ENCODE measurements at places on chromosomes 1 and 21.

DNA sequence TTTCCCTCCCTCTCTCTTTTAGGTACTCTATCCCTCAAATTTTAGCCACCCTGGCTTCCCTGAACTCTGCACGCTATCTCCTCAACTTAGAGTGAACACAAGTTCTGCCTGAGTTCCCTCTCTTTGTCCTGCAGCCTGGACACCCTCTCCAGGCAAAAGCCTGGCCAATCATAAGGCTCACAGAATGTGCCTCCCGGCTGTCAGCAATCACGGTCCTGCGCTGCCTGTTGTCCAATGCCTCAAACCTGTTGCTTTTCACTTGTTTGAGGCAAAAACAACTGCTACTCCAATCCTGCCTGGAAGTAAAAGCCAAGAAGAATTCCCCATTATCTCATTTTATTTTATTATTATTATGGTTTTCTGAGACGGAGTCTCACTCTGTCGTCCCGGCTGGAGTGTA lies 66.1 kb downstream of the LGR6 start:
- no peak for DNase-seq

GRCh38 chr1:34885405-34886247 lies 26.1 kb upstream of the SMIM12 start:
- peak; percentile 33 for DNase-seq

GRCh38 chr1:2583871-2584351 lies 2.7 kb upstream of the PRXL2B start:
- peak; percentile 67 for DNase-seq

DNA sequence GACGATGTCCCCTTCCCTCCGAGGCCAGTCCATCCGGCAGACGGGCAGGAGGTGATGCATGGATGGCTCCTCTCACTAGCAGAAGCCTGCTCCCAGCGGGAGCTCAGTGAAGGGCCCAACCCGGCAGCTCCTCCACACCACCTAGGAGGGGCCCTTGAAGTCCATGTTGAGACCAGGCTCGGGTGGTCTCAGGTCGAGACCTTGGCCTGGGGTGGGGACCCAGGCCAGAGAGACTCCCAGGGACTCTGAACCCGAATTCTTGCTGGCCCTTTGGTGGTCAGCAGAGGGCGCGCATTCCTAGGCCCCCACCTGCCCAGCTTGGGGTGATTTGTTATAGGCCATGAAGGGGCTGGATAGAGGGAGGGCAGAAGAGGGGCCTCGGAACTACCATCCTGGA lies 642 bp upstream of the NT5C1A start:
- peak; percentile 56 for DNase-seq

GRCh38 chr1:200838676-200839445 lies 33.9 kb upstream of the GPR25 start:
- no peak for DNase-seq

DNA sequence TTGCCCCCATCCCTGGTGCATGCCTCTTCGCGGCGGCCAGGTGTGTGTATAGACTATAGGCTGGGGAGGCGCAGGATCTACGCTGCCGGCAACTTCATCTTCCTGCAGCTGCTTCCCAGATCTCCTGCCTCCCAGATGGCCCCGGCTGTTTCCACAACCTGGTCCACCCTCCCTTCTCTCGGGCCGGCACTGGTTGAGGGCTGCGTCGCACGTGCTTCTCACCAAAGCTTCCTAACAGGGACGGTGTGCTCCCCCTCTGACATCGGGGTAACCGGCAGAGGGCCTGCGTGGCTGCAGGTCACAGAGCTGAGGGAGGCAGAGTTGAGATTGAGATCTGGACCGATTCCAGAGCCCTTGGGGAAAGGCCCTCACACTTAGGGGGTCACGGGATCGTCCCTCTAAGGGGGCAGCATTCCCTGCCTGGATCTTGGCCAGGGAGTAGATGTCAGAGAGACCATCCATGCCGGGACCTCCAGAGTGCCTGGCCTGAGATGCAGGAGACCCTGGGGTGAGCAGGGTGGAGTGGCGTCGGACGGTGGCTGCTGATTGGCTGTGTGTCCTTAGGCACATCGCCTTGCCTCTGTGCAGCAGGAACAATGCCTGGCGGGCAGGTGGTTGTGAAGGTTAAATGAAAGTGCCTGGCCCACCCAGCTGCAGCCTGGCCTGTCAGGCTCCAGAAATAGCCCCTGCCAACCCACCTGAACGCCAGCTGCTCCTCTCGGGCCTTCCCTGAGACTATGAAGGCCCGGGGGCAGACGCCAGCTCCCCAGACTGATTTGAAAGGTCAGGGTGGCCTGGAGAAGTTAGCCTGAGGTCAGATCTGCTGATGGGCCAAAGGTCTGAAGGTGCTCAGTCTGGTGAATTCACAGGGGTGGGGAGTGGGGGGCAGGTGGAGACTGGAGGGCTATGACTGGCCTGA lies 6.1 kb upstream of the MASP2 start:
- DNase-seq, result no peak

- DNase-seq, result no peak
These were observed 76.3 kb downstream of the KRTAP19-8 start for GRCh38 chr21:30962013-30962412.

DNA sequence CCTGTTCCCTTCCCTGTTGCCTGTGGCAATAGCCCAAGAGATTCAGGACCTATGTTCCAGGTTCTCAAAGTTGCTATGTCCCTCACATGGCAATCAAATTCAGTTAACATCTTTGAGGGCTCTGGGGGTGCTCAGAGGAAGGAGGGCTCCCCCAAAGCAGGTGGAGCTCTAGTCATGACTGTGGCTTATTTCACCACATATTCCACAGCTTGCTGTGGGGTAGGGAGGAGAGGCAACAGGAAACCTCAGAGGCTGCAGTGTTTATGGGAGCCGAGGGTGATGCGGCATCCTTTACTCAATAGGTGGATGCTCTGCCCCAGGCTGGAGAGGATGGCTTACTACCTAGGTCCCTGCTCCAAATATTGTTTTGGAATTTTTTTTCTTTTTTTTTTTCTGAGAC lies 1.2 kb upstream of the MKNK1 start:
- DNase-seq, result peak; percentile 25

DNA sequence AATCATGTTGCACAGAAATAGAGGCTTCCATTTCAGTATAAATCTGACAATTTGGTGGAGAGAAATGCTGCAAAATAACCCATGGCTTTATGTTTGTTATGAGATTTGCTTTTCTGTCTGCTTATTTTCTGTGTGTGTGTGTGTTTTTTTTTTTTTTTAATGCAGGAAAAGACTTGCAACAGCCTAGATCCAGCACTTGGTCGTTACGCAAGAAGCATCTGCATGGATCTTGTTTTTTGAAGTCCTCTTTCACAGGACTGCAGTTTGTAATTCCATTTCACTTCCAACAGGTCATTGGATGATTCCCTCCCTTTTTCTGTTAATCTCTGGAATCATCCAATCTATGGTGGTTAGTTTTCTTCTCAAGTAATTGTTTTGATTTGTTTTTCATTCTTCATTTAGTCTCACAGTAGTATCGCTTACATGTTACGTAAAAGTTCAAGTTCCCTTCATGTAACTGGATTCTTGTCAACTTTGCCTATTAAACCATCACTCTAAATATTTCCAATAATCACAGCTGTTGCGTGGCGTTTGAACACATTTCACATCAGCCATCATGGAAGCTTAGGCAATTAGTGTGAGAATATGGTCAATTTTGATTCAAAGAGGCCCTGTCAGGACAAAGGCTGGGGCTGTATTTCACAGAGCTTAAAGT lies 312.9 kb downstream of the NFIA start:
- DNase-seq, result no peak

DNA sequence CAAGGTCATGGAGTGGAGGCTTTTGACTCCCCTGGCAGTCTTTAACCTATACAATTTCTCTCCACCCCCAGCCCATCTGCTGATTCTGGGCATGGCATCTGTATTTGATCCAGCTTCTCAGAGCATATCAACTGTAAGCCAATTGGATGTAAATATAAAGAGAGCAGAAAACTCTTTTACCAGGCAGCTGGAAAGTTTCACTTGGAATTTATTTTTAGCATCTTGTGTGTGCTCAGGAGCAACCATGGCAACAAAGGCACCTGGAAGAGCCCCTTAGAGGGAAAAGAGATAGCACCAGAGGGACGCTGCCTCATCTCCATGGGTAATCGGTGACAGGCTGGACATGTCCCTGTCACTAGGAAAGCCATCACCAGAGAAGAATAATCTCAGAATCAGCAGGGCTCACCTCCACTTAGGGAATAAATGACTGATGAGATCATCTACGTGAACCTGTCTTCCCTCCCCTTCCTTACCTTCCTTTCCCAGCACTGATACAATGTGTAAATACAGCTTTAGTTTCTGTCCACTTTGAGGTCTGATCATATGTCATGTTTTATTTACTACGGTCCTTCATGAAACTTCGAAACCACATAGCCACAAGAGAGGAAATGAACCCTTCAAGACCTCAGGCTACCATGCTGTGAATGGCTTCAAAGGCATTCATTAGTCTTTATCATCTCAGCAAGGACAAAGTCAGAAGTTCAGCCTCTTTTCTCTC lies 25.3 kb upstream of the SIPA1L2 start:
- no peak for DNase-seq

- DNase-seq, result no peak
These were observed 19.4 kb upstream of the SRSF4 start for GRCh38 chr1:29200906-29201594.

- DNase-seq, result peak; percentile 43
These were observed 13.0 kb downstream of the WNT9A start for GRCh38 chr1:227934476-227935313.

- DNase-seq, result no peak
These were observed 4.1 kb upstream of the GRIK3 start for GRCh38 chr1:37038227-37039093.

DNA sequence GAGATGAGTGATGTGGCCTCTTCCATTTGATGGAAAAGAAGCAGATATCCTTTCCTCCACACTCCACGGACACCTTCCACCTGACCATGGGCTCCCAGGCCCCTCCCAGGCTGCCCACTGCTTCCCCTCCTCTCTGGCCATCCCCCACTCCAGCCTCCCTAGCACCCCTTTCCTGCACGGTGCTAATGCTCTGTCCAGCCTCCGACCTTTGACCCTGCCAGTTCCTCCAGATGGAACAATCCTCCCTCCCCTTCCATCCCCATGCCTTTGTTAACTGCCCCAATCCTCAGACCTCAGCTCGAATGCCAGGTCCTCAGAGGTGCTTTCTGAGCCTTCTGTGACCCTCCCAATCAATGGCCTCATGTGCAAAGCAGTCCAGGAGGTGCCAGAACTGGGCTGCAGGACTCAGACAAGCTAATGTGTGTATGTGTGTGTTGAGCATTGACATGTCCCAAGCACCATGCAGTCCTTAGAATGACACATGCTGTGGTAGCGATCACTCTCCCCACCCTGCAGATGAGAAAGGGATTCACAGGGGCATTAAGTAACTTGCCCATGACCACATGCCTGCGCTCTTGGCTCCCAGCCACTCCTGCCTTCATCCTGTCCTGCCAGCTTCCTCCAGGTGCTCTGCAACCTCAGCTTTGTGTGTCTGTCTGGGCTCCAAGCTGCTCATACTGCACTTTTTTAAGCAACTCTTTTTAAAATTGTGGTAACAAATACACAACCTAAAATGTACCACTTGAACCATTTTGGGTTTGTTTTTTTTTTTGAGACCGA lies 63.5 kb upstream of the EDN2 start:
- no peak for DNase-seq

DNA sequence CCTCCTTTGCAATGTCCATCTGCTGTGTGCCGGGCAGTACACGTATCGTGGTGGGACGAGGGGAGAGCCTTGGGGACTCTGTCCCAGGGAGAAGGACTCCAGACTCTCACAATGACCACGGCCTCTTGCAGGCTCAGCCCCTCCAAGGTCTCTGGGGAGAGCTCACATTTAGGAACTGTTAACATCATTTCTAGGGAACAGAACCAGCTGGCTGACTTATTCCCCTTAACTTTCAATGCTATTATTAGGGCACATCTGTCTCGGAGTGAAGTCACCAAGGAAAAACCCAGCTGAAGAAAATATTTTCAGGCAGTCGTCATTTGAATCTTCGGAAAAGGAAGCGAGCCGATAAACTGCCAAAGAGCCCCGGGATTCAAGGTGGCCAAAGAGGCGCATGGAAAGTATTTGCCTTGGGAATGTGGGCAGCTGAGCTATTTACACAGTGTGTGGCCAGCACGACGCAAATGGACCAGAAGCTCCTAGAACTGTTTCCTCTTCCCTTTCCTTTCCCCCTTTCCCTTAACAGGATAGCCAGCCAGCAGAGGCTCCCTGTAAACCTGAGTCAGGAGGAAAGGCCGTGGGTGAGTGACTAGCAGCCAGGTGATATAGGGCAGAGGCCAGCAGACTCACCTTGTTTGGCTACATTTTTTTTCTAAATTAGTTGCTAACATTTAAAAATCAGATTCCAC lies 74.5 kb downstream of the ITPKB start:
- no peak for DNase-seq

DNA sequence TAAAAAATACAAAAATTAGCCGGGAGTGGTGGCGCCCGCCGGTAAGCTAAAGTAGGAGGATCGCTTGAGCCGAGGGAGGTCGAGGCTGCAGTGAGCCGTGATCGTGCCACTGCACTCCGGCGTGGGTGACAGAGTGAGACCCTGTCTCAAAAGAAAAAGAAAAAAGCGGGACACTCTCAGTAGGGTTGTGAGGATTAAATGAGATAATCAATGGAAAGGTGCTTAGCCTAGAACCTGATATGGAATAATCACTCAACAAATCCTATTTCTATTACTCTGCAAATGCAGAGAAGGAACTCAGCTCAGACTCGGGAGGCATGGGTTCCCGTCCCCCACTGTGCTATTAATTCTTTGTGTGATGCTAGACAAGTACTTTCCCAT lies 529 bp upstream of the LUZP1 start:
- no peak for DNase-seq

DNA sequence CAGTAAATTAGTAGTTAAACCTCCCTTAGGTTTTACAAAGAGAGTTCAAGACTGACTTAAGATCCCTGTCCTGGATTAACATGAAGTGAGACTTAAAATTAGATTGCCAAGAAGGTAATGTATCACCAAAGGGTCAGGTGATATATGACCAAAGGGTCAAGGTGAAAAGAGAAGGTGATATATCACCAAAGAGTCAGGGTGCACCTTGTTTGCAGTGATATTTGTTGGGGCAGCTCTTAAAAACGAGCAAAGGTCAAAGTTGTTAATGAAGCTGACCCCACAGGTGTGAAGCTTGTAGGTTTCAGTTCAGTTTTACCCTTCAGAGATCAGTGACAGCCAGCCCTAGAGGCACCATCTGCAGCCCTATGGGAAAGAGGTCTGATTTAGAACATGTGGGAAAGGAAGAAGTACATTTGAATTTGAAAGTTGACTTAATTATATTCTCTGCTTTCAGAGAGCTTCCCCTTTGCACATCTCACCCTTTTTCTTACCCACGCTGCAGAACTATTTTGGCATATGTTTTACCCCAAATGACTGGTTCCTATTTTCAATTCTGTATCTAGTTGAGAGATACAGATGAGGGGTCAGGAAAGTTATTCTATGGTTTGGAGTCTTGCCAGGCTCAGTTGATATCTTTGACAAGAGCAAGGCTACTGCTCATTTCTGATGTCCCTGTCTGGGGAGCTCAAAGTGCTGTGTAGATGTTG lies 170.8 kb downstream of the S1PR1 start:
- DNase-seq, result no peak

DNA sequence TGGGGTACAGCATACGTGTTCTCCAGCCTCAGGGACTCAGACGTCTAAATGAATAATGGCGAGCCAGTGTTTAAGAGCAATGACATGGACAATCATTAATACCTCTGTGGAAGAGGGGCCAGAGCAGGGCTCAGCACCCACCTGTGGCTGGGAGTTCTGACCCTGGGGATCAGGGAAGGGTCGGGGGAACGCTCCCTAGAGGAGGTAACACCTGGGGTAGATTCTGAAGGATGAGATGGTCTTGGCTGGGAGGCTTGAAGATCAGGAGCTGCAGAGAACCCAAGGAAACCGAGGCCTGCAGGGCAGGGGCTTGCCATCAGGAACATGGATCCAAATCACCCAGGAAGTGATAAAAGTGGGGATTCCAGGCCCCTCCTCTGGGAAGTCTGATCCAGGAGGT lies 138.2 kb upstream of the RUNX3 start:
- no peak for DNase-seq

- DNase-seq, result no peak
These were observed 598.5 kb upstream of the USP24 start for GRCh38 chr1:55813618-55814017.

Measured in CD4-positive, alpha-beta T cell treated with Interleukin-15 for 4 hours (primary cell).